CD4-positive, alpha-beta T cell (primary cell): ENCODE measurements at places on chromosomes 16 and 17.
A peak's percentile ranks its signal among the peaks of the same experiment; 100 is the strongest.

- DNase-seq, result no peak
Measured at GRCh38 chr16:88326611-88327485, 55.9 kb upstream of the ZNF469 start.

- DNase-seq, result no peak
Measured at GRCh38 chr17:19385521-19385983, 1.4 kb downstream of the MFAP4 start.

DNA sequence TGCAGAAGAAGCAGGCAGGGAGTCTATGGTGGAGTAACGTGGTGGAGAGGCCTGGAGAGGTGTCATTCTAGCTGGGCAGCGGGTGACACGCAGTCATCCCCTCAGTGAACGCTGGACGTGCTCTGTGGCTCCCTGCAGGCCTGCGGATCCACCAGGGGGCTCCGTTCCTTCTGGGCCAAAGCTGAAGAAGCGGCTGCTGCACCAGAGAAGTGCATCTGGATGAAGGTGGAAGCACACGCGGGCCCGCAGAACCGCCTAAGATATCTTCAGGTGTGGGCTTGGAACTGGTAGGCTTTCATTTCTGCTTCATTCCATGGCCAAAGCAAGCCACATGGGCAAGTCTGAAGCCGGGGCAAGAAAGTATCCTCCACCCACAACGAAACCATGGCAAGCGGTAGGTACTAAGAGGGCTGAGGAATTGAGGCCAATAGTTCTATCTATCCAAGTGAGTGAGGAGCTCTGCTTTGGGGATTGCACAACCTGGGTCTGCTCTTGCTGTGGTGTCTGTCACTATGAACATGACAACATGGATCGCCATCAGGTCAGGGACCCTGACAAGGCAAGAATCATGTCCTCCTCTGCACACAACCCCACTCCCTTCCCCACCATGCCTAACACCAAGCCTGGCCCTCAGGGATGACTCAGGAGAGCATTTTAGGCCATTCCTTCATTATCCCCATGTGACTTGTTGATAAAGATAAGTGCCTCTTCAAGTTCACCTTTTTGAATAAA lies 78.9 kb upstream of the FBXO47 start:
- DNase-seq, result no peak

- DNase-seq, result no peak
Measured at GRCh38 chr16:86048882-86049585, 150.1 kb downstream of the IRF8 start.

- DNase-seq, result no peak
Measured at GRCh38 chr16:11238272-11239202, 17.5 kb downstream of the SOCS1 start.

DNA sequence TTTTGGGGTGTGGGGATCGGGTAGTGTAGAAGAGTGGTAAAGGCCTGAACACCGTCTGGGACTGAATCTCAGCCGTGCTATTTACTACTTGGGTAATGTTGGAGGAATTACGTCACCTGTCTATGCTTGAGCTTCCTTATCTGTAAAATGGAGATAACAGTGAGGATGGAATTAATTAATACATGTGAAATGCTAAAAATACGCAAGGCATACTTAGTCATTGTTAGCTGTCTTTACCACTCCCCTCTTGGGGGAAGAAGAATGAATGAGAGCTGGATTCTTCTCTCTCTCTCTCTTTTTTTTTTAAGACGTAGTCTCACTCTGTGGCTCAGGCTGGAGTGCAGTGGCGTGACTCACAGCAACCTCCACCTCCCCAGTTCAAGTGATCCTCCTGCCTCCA lies 41.1 kb upstream of the TANGO6 start:
- no peak for DNase-seq

DNA sequence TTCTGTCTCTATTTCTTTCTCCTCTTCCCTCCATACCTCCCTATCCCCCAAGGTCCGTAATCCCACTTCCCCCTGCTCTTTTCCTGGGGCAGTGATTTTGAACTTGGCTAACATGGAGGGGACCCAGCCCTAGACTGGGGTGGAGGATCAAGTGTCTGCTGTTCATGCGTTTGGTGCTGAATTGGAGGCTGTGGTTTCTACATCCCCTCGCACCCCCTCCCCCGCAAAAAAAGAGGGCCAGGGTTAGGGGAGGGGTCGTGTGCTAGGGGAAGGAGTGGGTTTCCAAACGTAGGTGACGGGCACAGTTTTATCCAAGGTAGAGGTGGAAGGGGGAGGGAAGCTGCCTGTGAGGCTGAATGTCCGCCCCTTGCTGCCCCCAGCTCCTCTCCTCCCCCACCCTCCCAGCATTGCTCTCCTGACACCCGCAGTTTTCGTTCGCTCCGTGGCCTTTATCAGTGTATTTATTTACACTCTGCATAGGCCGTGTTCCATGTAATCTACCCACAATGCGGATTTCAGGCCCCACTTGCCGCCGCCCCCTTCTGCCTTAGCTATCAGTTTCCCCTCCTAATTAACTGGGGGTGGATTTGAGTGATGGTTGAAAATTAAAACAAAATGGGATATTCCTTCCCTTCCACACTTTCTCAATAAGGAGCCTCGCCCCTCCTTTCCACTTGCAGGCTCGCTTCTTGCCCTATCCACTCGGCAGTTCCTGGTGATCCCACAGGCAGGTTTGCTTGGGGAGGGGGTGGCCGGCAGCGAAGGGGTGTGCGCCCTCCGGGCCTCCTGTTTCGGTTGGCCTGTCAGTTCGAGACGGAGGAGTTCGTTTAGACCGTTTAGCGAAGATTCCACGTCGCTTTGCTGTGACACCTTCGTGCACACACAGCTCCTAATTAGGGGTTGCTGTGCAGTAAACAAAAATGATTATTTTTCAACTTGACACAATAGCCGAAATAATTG lies 2.0 kb downstream of the GNAO1 start:
- DNase-seq, result no peak

GRCh38 chr17:39916918-39917317 lies 1.5 kb downstream of the GSDMB start:
- DNase-seq, result no peak

DNA sequence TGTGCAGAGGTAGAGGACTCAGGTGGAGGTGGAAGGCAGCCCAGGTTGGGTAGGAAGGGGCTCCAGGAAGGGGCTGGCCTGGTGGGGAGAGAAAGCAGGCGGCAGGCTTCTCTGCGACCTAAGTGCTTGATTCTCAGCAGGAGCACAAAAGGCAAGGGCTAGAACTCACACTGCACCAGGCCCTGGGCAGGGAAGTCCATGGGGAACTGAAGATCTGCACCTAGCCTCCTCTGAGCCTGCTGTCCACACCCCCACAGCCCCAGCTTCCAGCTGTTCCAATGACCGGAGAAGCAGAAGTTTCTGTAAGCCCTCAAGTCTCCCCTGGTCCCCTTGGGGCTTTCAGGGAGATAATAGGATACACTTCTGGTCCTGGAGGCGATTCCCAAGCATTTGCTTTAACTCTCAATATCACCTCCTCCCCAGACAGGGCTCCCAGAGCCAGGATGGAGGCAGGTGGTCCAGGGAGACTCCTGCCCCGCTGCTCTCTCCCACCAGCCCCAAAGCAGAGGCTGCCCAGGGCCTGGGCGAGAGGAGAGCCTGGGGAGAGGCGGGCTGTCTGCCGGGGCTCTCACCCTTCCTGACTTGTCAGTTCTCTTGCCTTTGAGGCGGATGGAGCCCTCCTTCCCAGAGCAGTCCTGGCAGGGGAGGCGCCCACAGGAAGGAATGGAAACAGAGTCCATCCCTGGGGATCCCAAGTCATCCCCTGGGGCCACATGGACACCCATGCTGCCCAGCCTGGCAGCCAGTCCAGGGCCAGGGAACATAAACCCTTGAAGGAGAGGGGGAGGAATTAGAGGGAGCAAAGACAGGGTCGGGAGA lies 126.0 kb downstream of the RBFOX3 start:
- no peak for DNase-seq

DNA sequence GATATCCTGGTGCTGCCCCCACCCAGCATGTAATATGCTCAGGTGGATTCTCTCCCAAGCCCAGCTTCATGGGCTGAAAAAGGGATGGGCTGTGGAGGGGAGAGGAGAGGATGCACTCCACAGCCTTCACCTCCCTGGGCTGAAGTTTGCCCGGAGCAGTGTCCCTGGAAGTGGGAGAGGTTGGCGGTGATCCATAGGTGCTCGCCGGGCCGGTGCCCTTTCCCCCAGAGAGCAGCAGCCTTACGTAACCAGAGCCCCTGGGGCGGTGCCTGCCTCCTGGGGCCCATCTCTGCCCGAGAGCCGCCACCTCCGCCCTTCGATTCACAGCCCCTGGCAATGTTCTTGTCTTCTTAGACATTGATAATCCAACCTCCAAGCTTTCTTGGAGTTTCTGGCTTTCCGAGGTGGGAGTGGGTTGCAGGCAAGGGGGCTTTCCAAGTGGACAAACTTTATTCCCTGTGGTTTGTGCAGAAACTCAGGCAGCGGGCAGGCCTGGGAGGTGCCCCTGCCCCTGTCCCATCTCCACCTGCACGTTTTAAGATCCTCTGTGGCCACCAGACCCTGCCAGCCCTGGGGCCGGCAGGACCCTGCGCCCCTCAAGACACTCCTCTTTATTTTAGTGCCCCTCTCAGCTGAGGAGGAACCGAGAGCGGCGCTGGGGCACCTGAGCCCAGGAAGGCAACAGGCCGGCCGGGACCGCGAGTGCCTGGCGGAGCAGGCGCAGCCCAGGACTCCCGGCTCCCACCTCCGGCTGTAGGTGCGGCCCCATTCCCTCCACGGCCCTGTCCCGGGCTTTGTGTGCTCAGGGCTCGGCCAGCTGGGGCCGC lies 3.1 kb upstream of the WDR90 start:
- DNase-seq, result no peak

GRCh38 chr17:28097901-28098300 lies 55.4 kb downstream of the NLK start:
- DNase-seq, result no peak

DNA sequence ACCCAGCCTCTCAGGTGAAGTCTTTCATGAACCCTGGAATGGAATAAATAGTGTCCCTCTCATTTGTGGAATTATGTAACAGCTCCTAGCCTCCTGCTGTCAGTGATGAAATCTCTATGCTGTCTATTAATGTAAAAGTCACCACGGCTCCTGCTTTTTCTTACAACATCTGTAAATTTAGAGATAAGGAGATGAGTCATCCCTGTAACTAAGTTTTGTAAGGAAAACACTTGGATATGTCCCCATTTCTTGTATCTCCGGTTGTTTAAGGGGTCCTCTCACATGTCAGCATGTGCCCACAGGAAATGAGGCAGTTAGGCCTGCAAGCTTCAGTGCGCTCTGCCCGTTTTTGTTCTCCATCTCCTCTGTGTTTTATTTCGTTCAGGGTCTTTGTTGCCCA lies 2.8 kb upstream of the NAT9 start:
- no peak for DNase-seq

DNA sequence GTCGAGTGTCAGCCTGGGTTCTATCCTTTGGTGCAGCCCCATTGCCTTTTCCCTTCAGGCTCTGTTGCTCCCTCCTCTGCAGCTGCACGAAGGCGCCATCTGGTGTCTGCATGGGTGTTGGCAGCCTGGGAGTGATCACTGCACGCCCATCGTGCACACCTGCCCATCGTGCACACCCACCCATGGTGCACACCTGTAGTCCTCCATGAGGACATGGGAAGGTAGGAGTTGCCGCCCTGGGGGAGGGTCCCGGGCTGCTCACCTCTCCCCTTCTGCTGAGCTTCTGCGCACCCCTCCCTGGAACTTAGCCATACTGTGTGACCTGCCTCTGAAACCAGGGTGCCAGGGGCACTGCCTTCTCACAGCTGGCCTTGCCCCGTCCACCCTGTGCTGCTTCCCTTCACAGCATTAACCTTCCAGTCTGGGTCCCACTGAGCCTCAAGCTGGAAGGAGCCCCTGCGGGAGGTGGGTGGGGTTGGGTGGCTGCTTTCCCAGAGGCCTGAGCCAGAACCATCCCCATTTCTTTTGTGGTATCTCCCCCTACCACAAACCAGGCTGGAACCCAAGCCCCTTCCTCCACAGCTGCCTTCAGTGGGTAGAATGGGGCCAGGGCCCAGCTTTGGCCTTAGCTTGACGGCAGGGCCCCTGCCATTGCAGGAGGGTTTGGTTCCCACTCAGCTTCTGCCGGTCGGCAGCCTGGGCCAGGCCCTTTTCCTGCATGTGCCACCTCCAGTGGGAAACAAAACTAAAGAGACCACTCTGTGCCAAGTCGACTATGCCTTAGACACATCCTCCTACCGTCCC lies 2.9 kb downstream of the CTRL start:
- DNase-seq, result peak; percentile 71

DNA sequence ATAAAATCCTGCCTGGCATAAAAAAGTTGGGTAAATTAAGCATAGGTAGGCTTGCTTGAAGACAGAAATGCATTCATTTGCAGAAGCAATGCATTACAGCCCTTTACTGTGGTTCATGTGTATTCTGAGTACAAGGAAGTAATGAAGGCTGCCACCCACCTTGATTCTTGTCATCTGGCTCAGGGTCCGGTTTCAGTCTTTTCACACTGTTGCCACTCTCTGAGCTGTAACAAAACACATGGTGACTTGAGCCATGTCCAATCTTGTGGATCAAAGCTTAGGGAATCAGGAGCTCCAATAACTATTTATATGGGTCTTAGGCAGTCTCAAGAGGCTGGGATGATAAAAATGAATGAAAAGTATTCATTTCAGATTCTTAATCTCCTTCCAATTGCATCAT lies 22.0 kb downstream of the PSME3IP1 start:
- no peak for DNase-seq
